Activated naive CD4-positive, alpha-beta T cell treated with anti-CD3 and anti-CD28 coated beads, Interleukin-2, amount 10 ng/mL, durations not matched to agents 7 days and 5 days (primary cell): ENCODE measurements at places on chromosomes 5 and 9.

DNA sequence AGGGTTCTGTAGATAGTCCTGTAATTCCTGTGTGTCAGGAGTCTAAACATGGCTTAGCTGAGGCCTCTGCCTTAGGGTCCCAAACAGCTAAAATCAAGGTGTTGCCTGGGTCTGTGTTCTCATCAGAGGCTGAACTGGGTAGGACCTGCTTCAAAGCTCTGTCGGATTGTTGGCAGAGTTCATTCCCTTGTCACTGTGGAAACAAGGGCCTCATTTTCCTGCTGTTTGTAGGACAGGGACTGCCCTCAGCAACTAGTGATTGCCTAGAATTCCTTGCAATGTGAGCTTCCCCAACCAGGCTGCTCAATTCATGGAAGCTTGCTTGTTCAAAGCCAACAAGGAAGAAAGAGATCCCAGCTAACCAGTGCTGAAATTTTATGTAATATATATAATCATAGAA lies 283.2 kb downstream of the DNAH5 start:
- DNase-seq: no peak

GRCh38 chr9:108854641-108855528 lies 901 bp downstream of the ACTL7B start:
- no peak for DNase-seq

GRCh38 chr9:134552349-134552990 lies 89.1 kb upstream of the COL5A1 start:
- DNase-seq: no peak

GRCh38 chr5:160119905-160120266 lies 636 bp upstream of the PWWP2A start:
- no peak for DNase-seq

DNA sequence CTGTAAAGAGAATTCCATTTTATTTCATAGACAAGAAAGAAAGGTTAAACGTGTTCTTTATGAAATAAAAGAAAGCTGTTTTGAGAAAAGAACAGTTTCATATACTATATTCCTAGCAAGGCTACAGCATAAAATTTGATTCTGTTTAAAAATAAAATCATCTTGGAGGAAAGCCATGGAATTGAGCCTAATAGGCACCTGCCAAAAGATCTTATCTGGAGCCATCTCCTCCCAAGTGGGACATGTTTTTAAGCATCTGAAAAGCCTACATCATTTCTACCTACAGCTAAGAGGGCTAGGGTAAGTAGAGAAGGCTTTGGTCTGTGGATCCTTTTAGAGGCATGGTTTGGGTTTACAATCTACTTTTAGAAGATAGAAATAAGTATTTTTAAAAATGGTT lies 89.3 kb downstream of the GAS1 start:
- no peak for DNase-seq

DNA sequence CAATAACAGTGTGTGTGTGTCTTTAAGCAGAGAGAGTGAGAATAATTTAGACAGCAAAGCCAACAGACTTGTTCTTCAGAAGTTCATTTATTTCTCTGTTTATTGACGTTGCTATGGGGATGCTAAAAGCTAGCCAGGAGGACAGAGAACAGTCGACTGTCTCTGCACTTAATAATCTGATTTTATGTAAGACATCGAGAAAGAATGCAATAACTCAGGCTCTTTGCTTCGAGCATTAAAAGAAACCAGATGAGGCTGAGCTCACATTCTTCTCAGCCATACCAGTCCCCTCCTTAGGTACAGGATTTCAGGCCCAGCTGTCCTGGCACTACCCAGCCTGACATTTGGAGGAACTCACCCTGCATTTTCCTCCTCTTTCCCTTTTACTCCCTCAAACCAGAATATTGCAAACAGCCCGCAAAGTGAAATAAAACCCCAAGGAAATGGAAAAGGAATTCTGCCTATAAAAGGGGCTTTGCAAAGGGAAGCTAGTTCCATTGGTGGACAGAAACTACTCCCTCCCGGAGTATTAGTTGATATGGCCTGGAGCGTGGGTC lies 44.5 kb upstream of the DPYSL3 start:
- DNase-seq: no peak

GRCh38 chr5:143101725-143102386 lies 301.6 kb downstream of the NR3C1 start:
- no peak for DNase-seq

GRCh38 chr9:132486706-132487350 lies 76.8 kb downstream of the CFAP77 start:
- peak; percentile 57 for DNase-seq

- peak; percentile 46 for DNase-seq
Measured at GRCh38 chr5:61280761-61281427, 51.2 kb upstream of the ZSWIM6 start.

DNA sequence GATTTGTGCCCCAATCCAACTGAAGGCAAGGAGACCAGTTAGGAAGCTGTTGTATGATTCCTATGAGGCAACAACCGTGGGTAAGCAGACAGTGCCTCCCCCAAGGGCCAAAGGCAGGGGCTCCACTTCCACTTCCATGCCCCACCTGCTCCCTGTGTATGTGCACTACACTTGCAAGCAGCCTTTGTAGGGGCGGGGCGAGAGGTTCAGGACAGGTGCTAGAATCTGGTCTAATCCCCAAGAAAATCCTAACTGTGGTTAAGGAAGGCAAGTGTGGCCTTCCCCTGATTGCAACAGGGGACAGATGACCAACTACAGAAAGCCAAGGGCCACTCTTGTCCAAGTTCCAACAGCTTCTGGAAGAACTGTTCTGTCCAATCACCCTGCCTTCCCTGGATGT lies 41.7 kb downstream of the B4GALT1 start:
- peak; percentile 10 for DNase-seq

DNA sequence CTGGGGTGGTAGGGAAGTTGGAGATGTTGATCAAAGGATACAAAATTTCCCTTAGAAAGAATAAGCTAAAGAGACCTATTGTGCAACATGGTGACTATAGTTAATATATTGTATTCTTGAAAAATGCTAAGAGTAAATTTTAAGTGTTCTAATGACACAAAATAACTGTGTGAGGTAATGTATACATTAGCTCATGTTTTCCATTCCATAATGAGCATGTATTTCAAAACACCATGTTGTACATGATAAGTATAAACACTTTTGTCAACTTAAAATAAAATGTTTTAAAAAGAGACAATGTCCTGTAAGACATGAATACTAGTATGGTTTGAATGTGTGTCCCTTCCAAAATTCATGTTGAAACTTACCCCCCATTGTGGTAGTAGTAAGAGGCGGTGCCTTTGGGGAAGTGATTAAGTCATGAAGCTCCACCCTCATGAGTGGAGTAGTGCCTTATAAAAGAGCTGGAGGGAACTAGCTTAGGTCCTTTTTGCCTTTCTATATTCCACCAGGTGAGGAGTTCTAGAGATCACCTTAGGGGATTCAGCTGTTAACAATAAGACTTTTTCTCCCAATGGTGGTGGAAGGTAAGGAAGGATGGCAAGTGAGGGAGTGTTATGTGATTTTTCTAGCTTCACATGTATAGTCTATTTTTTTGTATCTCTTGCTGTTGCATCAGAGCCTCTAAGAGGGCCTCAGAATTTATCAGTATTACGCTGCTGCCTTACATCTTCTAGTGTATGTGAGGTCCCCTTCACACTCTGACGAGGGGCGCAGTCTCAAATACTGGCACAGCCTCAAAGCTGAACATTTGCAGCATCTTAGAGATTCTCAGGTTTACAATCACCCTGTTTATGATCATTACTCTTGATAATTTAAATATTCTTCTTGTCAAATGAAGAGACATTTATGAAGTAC lies 94.9 kb upstream of the NREP start:
- no peak for DNase-seq

- no peak for DNase-seq
Measured at GRCh38 chr9:124122813-124123462, 111.4 kb downstream of the LHX2 start.

- peak; percentile 32 for DNase-seq
Measured at GRCh38 chr5:178206166-178207101, 2.1 kb downstream of the HNRNPAB start.
